Mesothelial cell of epicardium (in vitro differentiated cells): ENCODE measurements at places on chromosomes 6 and 20.

- DNase-seq, result no peak
These were observed 844 bp downstream of the WFDC2 start for GRCh38 chr20:45470262-45470931.

DNA sequence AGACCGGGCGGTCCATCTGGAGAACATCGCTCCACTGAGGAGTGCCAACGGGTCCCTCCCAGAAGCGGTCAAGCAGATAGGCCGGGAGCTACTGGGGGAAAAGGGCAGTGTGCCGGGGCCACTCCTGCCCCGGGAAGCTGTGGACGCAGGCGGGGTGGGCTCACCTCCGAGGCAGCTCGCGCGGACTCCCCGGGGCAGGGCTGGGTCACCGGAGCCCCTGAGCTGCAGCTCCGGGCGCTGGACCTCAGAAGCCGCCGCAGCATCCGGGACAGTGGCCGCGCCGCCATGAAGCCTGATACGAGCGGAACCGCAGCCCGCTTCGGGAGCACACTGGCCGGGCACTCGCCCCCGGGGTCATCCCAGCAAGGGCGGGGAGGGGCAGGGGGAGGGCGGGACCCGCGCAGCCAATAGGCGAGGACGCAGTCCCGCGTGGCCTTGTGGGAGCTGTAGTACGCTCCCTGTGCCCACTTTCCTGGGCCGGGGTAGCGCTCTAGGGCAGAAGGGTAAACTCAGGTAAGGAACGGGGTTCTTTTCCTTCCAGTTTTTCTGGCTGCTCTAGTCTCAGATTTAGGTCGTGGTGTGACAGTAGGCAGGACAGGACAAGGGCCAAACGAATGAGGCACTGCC lies at the start of gene MOCS1:
Gene MOCS1, minus strand, starts transcription at position 332 of the 627 bp plus-strand sequence. Its CDS starts 45 bp downstream, at position 287.
- DNase-seq, result no peak

- no peak for DNase-seq
These were observed 12.0 kb downstream of the RNF114 start for GRCh38 chr20:49948178-49948577.

GRCh38 chr20:59994697-59995122 lies 36.5 kb downstream of the CDH26 start:
- DNase-seq, result no peak

DNA sequence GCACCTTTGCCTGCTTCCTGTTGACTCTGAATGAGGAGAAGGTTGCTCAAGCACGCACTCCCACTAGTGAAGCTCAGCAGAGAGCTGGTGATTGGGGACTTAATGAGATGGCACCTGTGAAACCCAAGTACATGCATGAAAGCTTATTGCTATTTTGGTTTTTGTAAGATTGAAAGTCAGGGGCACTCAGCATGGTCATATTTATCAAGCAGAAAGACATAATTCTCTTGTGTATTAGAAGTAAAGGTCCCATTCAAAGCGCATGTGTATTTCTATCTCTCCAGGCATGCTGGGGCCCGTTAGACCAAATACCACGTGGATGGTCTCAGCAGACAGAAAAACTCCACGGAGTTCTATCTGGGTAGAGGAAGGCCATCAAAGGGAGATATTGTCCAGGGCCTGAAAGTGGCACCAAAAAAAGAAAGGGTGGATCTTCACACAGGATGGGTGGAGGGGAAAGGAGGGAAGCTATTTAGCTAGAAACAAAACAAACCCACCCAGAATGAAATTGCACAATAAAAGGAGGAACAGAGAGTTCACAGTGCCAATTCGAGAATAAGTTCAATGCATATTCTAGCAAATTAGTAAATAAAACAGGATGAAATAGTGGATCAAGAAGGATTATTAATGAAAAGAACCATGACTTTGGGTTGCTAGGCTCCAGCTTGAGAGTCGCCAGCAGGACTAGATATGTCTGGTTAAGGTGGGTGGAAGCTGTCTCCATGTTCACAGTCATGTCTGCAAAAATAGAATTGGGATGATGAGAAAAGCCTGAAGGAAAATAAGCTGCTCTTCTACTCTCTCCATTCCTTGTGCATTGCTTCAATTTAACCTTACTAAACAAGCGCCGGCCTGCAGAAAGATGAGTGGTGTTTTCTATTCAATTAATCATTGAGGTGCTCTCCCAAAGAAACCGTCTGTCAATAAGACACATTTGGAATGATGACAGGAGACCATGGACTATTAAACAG lies 224.9 kb upstream of the DTNBP1 start:
- DNase-seq, result no peak

DNA sequence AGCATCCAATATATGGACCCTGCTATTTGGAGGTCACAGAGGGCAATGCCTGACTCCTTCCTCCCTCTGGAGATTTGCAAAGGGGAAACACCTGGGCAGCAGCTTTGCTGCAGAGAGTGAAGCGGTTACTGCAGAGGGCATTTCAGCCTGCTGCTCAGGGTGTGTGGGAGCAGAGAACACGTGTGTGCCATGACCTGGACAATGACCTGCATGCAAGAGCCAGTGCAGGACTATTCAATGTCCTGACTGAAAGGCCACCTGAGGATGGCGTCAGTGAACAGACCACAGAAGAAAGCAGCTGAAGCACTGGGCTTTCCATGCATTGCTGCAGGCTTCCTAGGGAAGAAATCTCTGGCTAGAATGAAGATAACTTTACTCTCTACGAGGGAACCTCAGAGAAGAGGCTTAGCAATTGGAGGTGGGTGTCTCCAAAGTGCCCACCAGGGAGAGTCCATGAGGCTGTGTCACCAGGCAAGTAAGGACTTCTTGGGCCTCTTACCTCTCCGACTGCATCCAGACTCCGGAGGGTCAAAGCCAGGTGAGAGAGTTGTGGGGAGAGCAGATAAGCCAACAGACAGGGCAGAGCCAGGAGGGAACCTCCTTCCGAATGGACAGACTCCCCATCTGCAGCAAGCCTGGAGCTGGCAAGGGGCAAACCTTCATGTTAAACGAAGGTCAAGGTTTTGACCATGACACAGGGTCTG lies 52.9 kb upstream of the PMEPA1 start:
- DNase-seq, result no peak

DNA sequence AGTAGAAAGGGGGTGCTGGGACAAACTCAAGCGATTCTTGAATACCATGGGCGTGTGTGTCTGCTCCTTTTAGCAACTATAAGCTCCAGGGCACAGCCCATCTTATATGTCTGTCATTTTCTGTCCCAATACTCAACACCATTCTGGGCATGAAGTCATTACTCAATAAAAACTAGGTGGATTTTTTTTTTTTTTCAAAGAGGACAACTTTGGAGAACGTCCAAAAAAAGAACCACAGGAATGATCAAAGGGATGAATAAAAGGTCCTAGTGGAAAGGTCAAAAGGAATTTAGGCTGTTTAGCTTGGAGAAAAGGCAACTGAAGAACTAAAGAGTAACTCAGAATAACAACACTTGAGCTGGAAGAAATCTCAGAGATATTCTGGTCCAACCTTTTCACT lies 24.4 kb downstream of the UQCC1 start:
- no peak for DNase-seq

DNA sequence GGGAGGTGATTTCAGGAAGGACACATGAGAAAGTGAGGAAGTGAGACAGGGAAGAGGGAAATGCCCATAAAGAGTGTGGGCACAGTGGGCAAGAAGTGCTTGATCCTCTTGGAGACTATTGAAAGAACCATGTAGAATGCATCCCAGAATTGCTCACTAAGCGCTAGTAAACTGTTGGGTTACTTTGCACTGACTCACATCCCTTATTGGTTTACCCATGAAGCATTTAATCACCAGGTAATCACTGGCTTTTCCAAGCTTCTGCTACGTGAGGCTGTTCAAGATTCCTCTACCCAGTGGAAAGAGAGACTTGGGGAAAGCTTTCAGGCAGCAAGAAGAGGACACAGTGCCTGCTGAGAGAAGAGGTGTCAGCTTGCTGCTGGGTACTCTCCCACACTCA lies 410.0 kb upstream of the JAG1 start:
- DNase-seq, result no peak

- DNase-seq, result no peak
These were observed 9.7 kb downstream of the PTCHD4 start for GRCh38 chr6:48101290-48101689.

- no peak for DNase-seq
These were observed 46.7 kb upstream of the RALGAPA2 start for GRCh38 chr20:20759132-20759531.

- DNase-seq, result no peak
These were observed 491.4 kb upstream of the POU3F2 start for GRCh38 chr6:98343004-98343403.

DNA sequence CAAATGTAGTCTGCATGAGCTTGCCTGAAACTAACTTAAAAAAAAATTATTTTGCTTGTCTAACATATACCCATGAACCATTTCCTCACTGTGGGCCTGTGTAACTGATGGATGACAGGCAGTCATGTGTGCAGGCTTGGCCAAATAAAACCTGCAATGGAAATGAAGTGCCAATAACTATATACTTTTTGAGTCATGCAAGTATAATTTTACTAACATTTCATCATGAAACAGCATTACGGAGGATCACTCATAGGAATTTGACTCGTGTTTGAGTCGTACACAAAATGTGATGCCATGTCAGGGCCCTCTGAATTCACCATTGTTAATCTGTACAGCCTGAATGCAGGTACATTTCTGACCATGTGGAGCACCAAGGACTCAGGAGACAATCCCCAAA lies 46.6 kb downstream of the HDDC2 start:
- no peak for DNase-seq

GRCh38 chr6:37177935-37178517 lies 8.1 kb downstream of the PIM1 start:
- no peak for DNase-seq

DNA sequence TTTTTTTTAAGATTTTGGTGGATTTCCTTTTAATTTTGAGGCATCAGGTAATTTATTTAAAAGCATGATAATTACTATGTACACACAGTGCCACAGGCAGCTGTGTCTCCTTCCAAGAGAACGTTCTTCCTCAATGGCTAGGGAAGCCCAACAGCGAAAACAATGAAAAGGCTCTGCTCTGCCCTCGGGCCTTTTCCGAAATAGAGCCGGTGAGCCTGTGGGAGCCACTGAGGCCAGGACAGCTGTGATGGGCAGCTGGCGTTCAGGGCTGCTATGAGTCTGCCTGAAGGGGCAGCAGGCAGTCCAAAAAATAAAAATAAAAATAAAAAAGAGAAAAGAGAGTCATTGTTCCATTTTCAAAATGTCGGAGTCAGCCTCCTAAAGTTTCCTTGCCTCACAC lies 443.8 kb downstream of the KIF16B start:
- DNase-seq, result no peak

DNA sequence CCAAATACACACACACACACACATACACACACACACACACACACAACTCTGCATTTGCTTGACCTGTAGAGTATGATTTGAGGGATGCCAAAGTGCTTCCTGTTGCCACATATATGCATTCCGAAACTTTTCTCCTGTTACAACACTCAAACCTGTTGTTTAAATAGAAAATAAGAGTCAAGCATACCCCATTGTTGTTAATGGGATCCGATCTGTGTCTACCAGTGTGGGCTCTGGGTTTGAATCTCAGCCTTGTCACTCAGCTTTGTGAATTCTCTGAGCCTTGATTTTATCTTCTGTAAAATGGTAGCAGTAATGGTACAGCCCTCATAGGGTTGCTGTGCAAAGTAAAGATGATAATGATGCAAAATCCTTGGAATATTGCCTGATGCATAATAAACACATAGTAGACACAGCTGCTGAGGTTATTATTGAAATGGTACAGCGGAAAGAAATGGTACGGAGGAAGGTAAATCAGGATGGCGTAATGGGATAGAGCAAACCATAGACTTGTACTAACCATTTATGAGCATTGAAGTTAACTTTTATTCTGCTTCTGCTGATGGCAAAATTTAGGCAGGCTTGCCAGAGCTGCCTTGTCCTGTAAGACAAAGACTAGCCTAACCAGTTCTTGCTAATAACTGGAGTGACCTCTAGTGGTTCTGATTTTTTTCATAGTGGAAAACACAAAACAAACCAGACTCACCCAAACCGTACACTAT lies 113.5 kb upstream of the PHACTR1 start:
- DNase-seq, result no peak
